COLO829 (cell line): ENCODE measurements at places on chromosomes 11 and 22.

DNA sequence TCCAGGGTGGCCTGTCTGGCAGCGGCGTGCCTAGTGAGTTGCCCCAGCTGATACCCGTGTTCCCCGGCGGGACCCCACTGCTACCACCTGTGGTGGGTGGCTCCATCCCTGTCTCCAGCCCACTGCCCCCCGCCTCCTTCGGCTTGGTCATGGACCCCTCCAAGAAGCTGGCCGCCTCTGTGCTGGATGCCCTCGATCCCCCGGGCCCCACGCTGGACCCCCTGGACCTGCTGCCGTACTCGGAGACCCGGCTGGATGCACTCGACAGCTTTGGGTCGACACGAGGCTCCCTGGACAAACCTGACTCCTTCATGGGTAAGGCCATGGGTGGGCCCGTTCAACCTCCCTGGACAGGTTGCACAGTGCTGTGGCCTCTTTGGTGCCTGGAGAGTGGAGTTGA lies 38.5 kb downstream of the ZC3H7B start:
- DNase-seq = no peak

- no peak for DNase-seq
These were observed 13.7 kb upstream of the CDKN1C start for GRCh38 chr11:2899080-2899783.

DNA sequence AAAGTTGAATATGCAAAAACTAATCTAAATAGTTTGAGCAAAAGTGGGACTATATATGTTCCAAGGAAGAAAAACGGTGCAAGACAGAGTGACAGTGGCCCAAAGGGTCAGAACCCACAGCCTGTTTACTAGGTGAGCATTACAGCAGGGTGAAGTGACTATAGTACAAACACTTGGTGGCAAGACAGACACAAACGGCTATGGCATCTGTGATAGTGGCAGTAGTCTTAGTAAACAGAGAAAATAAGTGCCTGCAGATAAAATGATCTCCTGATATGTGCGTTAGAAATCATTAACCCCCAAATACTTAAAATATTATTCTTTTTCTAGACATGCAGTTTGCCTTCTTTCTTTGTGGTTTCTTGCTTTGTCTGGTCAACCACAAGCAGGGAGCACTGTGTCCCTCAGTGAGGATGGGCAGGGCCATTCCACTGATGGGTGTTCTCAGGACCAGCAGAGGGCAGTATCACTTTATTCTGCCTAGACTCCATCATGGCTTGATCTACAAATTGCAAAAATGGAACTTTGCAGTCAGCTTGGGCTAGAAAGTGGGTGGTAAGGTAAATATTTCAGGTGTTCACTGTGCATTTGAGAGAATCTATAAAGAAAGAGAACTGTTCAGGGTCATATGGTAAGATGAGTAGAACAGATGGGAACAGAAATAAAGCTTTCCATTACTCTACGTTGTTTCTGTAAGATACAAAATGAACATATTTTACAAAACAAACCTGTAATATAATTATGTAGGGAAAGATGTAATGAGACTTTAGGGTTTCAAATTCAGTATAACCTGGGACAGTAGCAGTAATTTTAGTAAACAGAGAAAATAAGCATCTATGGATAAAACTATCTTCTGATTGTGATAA lies 198.2 kb downstream of the SWAP70 start:
- peak; percentile 57 for DNase-seq

GRCh38 chr11:132123854-132124835 lies 753.7 kb downstream of the NTM start:
- no peak for DNase-seq

DNA sequence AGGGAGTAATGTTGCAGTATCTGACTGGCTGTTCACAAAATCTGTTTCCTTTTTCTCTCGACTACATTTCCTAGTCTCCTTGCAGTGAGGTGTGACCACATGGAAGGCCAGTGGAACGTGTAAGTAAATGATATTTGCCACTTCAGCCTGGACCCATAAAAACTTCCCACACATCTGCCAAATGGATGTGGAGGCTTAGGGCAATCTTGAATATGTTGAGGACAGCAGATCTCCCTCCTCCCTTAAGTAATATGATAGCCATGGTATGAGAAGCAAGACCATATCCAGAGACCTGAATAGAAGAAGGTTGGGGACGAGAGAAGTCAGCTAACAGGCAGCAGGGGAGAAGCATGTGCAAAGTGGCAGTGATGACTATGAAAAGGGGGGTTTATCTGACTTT lies 33.0 kb upstream of the C11orf87 start:
- DNase-seq = no peak

DNA sequence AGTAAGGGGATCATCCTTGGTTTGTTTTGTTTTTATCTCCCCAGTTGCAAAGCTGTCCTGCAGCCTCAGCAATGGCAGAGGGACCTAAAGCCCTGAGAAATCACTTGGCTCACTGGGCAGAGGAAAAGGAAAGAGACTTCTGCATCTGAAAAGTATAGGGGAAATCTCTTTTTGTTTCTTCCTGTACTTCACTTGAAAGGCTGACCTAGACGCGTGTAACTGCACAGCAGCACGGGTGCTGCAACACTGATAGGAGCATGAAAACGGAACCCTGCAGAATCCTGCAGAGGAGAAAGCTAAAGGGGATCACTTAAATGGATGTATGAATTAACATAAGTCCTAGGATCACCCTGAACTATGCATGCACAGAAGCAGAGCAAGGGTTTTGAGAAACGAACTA lies 2.0 kb upstream of the PIWIL3 start:
- DNase-seq = no peak

DNA sequence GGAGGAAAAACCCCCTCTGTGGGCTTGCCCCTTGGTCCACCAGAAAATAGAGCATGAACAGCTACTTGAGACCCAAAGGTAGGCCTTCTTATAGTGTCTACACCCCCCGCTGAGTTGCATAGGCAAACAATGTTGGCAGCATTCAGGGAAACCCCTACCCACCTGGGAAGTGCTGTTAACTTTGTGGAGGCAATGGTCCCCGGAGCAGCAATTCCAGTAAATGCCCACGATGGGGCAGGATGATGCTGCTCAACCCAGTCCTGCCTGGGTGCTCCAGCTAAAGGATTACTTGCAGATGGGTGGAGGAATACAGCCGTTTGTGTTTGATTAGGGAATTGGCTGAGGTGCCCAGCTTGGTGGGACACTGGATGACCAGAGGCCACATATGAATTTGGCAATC lies 381.3 kb upstream of the ANO5 start:
- no peak for DNase-seq

- peak; percentile 63 for DNase-seq
These were observed at the start of gene ARCN1 for GRCh38 chr11:118572061-118572980. Gene ARCN1 (plus strand): TSS chr11:118572409. CDS start chr11:118572548, 139 bp downstream.

GRCh38 chr11:119918347-119918746 lies 189.3 kb upstream of the NECTIN1 start:
- no peak for DNase-seq

GRCh38 chr11:88327462-88328143 lies 9.9 kb downstream of the CTSC start:
- no peak for DNase-seq

DNA sequence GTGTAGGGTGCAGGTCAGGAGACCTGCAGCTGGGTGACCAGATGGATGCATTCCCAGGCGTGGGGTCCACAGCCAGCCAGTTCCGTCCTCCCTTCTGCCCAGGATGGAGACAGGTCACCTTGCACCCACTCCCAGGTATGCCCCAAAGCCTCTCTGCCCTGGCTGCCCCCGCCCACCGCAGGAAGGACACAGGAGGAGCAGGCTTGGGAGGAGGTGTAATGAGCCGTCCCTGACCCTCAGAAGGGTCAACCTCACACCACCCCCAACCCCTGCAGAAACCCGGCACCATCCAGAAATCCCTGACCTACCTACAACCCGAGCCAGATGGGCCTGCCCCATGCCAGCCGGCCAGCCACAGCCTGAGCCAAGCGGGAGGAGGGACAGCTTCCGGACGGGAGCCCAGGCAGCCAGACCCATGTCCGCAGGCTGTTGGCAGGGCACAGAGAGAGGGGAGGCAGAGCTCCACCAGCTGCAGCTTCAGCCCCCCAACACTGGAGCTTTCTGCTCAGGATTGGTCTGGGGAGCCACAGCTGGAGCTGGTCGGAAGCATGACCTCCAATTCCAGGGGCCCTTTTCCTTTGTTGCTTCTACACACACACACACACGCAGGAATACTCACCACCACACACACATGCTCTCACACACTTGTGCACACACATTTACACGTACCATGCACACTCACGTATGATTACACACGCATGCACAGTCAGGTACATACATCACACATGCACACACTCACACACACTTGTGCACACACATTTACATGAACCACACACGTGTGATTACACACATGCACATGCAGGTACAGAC lies 5.3 kb downstream of the IFITM10 start:
- DNase-seq = no peak

GRCh38 chr22:25125693-25126357 lies 73.8 kb upstream of the CRYBB3 start:
- DNase-seq = no peak

- no peak for DNase-seq
These were observed 76.8 kb upstream of the CCND1 start for GRCh38 chr11:69563946-69564775.

DNA sequence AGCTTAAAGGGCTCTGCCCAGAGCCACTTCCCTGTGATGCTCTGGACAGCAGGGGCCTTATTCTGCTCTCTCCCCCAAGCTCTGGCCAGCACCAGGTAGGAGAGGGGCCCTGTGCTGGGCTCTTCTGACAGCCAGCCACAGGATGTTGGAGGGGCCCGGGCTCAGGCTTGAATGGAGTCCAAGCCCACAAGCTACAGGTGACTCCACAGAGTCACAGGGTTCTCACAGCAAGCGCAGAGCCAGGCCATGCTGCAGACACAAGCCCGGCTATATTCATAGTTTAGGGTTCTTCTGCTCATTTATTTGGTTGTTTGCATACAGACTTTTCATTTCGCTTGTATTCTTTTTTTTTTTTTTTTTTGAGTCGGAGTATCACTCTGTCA lies 1392.8 kb downstream of the BRD1 start:
- DNase-seq = no peak

- no peak for DNase-seq
These were observed 10.9 kb downstream of the TUG1 start for GRCh38 chr22:30979932-30980331.

- DNase-seq = no peak
These were observed 35.4 kb downstream of the BIRC2 start for GRCh38 chr11:102382384-102382783.

DNA sequence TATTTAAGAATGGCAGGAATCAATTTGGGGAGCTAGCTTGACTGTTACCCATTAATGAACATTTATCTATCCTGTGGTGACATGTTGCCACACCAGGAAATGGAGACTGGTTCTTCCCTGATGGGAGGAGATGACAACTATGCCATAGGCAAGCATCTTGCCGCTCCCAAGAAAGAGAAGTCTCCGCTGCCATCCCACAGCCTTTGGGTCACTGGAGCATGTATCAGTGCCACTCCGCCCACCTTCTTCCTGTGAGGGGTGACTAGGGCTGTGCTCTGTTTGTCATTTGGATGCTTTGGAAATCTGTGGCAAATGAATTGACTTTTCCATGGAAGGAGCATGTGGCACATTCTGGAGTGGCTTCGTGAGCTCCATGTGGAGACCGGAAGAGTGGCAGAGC lies 6.5 kb downstream of the STIP1 start:
- no peak for DNase-seq

DNA sequence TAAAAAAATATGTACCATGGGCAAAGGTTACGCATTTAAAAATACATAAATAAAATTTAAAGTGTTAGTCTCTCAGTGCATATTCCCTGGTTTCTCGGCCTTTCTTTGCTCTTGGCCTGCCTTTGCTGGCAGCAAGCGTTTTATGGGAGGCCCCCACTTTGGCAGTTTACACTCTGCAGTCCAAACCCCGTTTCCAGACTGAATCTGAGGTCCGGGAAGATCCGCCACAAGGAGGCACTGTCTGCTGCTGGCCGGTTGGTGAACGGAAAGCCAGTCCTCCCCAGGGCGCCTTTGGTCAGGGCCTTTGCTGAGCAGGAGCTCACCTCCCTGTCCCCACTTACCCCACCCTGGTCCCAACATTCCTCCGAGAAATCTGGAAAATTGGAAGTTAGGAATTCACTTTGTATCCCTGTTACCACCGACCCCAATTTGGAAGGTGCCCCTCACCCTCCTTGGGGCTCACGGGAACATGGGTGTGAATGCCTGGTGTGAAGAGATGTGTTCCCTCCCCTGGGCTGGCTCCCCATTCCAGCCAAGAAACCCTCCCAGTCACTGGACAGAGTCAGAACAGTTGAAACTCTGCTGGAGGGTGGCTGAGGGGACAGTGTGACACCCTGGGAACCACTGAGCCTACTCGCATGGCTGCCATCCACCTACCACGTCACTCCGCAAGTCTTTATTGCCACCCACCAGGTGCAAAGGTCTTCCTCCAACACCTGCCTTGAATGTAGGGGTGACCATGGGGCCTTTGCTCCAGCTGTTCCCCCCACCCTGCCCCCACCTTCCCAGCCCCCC lies 9.4 kb upstream of the SF1 start:
- DNase-seq = peak; percentile 50

- no peak for DNase-seq
These were observed 6.2 kb upstream of the FOXRED2 start for GRCh38 chr22:36512991-36513390.

DNA sequence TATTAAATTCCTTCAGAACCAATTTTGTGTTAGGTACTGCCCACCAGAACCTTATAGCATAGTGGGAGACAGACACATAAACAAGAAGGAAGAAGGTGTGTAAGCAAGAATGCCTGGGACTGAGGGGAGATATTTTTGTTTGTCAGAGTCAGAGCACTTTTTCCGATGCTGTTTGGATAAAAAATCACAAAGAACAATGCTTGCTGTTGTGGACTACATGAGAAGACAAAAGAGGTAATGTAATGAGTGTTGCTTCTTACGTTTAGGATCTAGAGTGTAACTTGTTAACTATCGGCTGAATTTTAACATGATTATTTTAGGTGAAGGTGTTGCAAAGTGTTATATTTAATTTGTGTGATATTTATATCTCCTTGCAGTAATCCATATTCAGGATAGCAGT lies 84.9 kb downstream of the ATM start:
- no peak for DNase-seq

DNA sequence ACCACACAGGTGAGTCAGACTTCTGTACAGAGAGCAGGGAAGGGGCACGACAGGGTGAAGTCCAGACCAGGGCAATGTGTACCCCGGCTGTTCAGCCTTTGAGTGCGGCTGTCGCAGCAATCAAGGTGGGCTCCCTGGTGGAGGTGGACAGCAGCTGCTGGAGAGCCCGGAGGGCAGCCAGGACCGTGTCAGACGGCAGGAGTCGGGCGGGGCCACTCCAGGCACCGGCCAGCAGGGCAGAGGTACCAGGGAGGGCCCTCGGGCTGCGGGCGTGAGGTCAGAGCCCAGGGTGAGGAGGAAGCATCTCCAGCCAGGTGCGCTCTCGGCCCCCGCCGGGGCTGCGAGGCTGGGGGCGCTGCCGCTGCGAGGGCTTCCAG lies 802 bp upstream of the PIM3 start:
- DNase-seq = no peak
